ENCODE measurements at places on chromosomes 6 and 20. TPM values are rescaled to one million over a fixed set of nuclear protein-coding genes. Genes with fewer than 3 reads are reported as not detected.
A peak's percentile ranks its signal among the peaks of the same experiment; 100 is the strongest.

CGA gene
- total RNA-seq, result not detected

DNA sequence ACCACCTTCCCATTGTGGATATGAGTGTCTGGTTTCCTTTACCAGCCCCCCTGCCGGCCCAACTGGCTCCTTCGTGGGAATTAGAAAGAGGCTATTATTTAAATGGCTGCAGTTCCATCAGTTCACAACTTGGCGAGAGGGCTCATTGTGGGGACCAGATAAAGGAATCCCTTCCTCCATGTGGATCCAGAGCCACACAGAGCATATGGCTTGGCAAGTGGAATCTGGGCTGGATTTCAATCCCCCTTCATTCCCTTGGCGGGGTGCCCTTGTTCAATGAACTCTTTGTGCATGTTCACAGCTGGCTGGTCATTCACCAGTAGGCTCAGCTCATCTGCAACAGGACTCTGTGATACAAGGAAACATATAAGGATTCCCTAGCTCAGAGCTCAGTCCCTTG lies 140.6 kb downstream of the OPN5 start:
- no peak overlapping the region for H3K27ac ChIP-seq
- no peak for DNase-seq
- no peaks in the 10 kb centered on the region for H3K27me3 ChIP-seq

DNA sequence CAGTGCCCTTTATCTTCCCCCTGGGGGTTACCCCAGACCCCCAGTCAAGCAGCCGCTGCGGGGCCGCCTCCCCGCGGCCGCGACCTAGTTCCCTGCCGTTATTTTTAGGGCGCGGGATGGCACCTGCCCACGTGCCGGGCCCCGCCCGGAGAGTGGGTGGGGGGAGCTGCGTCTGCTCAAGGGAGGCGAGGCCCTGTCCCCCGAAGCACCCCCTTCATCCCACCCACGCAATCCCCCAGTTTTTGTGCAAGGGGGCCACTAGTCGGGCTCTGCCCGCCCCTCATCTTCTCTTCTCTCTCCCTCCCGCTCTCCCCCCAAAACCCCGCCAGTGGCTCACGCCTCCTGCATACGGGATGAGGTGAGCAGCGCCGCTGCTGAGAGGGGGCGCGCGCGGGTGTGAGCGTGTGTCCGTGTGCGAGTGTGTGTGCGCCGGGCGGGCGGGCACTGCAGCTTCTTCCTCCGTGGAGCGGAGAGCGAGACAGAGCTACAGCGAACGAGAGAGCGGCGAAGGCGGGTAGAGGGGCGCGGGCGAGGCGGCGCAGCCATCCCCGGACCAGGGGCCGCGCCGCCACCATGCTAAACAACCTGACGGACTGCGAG lies at the start of gene SLC12A5:
Gene SLC12A5 (plus strand): TSS at position 444 of the 600 bp plus-strand sequence. CDS start 130 bp downstream, at position 574.
- no peak for DNase-seq
- H3K27ac ChIP-seq, result no peak within 1 kb of the TSS
- H3K27me3 ChIP-seq, result peaks cover 53% of the 10 kb centered on the region
- no peaks in the 10 kb centered on the region for H3K36me3 ChIP-seq

DNA sequence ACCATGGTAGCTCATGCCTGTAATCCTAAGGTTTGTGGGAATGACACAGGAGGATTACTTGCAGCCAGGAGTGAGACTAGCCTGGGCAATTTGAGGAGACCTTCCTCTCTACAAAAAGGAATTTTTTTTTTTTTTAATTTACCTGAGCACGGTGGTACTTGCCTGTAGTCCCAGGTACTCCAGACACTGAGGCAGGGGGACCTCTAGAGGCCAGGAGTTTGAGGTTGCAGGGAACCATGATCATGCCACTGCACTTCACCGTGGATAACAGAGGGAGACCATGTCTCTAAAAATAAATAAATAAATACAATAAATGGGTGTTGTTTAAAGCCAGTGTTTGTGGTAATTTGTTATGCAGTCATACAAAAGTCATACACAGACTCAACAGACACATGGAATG lies 2.4 kb upstream of the HLA-F start:
- no peaks in the 10 kb centered on the region for H3K27me3 ChIP-seq
- H3K36me3 ChIP-seq, result peaks cover 15% of the 10 kb centered on the region
- no peak overlapping the region for H3K4me3 ChIP-seq
- peaks cover 33% of the 10 kb centered on the region for H3K4me1 ChIP-seq

DNA sequence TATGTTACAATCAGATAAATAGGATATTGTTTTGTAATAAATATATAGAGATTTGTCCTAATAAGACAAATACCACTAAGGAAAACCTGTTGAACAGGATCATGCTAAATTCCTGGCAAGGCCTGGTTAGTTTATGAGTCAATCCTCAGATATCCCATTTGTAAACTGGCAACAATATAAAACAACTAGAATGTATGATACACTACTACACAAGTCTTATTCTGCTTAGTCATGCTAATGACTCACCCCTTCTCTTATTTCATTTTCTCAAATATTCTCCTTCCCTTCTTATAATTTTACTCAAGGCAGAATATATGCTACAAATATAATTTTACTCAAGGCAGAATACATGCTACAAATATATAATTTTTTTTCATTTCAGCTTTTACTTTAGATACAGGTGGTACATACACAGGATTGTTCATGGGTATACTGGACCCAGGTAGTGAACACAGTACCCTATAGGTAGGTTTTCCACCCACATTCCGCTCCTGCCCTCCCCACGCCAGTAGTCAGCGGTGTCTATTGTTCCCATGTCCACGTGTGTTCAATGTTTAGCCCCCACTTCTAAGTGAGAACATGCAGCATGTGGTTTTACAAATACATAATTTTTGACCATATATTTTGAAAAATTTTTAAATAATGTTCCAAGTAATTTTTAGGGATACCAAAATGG lies 6.3 kb downstream of the OSER1 start:
- peak overlapping the region; percentile 70 for H3K27ac ChIP-seq
- peaks cover 52% of the 10 kb centered on the region for H3K4me1 ChIP-seq
- H3K4me3 ChIP-seq, result no peak overlapping the region
- no peak for DNase-seq
- no peaks in the 10 kb centered on the region for H3K27me3 ChIP-seq

- peaks cover 18% of the 10 kb centered on the region for H3K36me3 ChIP-seq
- H3K4me3 ChIP-seq, result peak overlapping the region; percentile 77
- H3K27me3 ChIP-seq, result no peaks in the 10 kb centered on the region
- H3K4me1 ChIP-seq, result peaks cover 47% of the 10 kb centered on the region
- DNase-seq, result peak; percentile 31
These were observed 5.6 kb downstream of the FBXO9 start for GRCh38 chr6:53070806-53071205.

GRCh38 chr6:106546691-106547414 lies 82.4 kb downstream of the RTN4IP1 start:
- DNase-seq, result peak; percentile 26
- peaks cover 16% of the 10 kb centered on the region for H3K36me3 ChIP-seq
- H3K4me3 ChIP-seq, result peak overlapping the region; percentile 74
- H3K27ac ChIP-seq, result peak overlapping the region; percentile 96
- H3K27me3 ChIP-seq, result no peaks in the 10 kb centered on the region

GRCh38 chr20:25252686-25253421 lies 5.0 kb downstream of the PYGB start:
- no peaks in the 10 kb centered on the region for H3K27me3 ChIP-seq
- peaks cover 44% of the 10 kb centered on the region for H3K4me1 ChIP-seq
- DNase-seq, result no peak
- no peak overlapping the region for H3K4me3 ChIP-seq
- no peak overlapping the region for H3K27ac ChIP-seq

DNA sequence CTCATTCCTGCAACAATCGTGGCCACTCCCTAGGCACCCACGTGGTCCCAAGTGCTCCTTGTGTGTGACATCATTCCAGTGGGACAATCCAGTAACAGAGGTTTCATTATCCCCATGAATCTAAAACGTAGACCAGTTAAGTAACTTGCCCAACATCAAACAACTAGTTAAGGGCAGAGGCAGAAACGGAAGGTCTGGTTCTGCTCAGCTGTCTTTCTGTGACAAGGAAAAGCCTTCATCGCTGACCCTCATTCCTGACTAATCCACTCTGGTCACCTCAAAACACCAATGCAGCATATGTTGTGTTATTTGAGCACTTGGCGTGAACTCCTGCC lies 261.4 kb upstream of the JARID2 start:
- no peak overlapping the region for H3K27ac ChIP-seq
- H3K4me1 ChIP-seq, result no peaks in the 10 kb centered on the region
- no peaks in the 10 kb centered on the region for H3K27me3 ChIP-seq
- H3K36me3 ChIP-seq, result no peaks in the 10 kb centered on the region

- no peak overlapping the region for H3K4me3 ChIP-seq
- no peak for DNase-seq
- H3K27me3 ChIP-seq, result no peaks in the 10 kb centered on the region
- H3K4me1 ChIP-seq, result no peaks in the 10 kb centered on the region
These were observed 448.1 kb downstream of the KIF16B start for GRCh38 chr20:16124911-16125776.

GRCh38 chr6:96522465-96523009 lies 931 bp downstream of the UFL1 start:
- no peak for DNase-seq
- H3K27ac ChIP-seq, result peak overlapping the region; percentile 97
- H3K4me1 ChIP-seq, result peaks cover 12% of the 10 kb centered on the region
- no peaks in the 10 kb centered on the region for H3K27me3 ChIP-seq
- H3K4me3 ChIP-seq, result peak overlapping the region; percentile 94

DNA sequence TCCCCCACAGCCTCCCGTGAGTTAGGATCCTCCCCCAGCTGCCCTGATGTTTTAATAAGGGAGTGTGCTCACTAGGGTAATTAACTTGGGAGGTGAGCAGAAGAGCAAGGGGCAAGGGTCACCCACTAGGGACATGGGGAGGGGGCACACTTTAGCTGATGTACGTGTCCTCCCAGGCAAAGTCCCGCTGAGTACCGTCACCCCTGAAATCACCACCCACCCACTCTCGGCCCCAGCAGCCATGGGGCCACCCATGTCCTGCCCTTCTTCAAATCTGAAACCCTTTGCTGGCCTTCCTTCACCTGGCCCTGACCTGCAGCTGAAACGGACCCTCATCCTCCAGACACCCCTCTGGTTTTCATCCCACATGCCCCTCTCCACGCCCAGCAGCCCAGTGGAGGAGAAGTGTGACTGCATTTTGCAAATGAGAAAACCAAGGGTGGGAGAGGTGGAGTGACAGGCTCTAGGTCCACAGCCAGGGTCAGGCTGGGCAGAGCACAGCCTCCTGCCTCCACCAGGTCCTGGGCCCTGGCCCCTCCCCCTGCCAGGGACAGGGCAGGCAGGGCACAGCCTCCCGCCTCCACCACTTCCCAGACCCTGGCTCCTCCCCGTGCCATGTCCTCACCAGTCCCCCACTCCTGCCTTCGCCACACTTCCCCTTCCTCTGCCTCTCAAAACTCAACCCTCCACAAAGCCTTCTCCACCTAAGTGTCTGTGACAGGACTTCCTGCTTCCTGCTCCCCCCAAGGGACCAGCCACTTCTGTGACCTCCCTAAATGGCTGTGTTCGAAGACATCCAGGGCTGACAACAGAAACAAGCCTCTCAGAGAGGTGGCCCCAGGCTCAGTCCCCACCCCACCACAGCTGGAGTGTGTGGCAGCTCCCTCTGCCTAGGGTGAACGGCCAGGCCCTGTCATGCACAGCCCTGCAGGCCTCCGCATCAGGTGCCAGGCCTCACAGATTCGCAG lies 15.1 kb downstream of the ACSS1 start:
- H3K36me3 ChIP-seq, result no peaks in the 10 kb centered on the region
- peak overlapping the region; percentile 89 for H3K27ac ChIP-seq
- peaks cover 17% of the 10 kb centered on the region for H3K4me1 ChIP-seq
- H3K4me3 ChIP-seq, result peak overlapping the region; percentile 52
- no peaks in the 10 kb centered on the region for H3K27me3 ChIP-seq
- DNase-seq, result peak; percentile 19

DNA sequence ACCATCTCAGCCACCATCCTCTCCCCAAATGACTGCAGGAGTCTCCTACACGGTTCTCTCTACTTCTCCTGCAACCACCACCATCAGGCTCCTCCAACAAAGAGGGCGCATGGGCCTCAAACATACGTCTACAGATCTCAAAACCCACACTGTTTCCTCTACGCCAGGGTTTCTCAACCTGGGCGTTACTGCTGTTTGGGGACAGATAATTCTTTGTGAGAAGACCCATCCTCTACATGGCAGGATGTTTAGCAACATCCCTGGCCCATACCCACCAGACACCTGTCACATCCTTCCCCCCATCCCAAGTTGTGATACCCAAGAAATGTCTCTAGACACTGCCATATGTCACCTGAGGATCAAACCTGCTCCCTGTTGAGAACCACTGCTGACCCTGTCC lies 45.0 kb downstream of the ELMO2 start:
- peaks cover 2% of the 10 kb centered on the region for H3K36me3 ChIP-seq
- H3K4me3 ChIP-seq, result peak overlapping the region; percentile 89
- DNase-seq, result no peak
- no peaks in the 10 kb centered on the region for H3K27me3 ChIP-seq

SLC25A27 gene
- total RNA-seq, result 1.1 TPM

GRCh38 chr6:42175860-42176259 lies 2.7 kb downstream of the GUCA1A start:
- peaks cover 13% of the 10 kb centered on the region for H3K4me1 ChIP-seq
- H3K27me3 ChIP-seq, result peaks cover 11% of the 10 kb centered on the region
- DNase-seq, result no peak
- no peak overlapping the region for H3K4me3 ChIP-seq

FERMT1 gene
- total RNA-seq, result 0.37 TPM

- no peaks in the 10 kb centered on the region for H3K36me3 ChIP-seq
- peaks cover 22% of the 10 kb centered on the region for H3K4me1 ChIP-seq
- DNase-seq, result no peak
- H3K27ac ChIP-seq, result no peak overlapping the region
- no peak overlapping the region for H3K4me3 ChIP-seq
These were observed 975 bp downstream of the BMP7 start for GRCh38 chr20:57265336-57265996.

DNA sequence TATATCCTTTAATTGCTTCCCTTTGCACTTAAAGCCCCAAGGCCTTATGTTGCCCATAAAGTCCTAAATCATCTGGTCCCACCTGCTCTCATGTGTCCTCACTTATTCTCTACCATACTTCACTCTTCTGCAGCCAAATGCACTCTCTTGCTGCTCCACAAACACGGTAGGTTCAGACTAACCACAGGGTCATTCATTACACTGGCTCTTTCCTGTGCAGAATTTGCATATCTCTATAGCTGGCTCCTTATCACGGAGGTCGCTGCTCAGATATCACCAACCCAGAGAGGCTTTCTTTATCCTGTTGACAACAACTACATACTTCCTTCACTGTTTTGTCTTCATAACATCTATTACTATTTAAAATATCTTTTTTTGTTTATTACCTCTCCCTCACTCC lies 86.8 kb downstream of the MOXD1 start:
- H3K4me1 ChIP-seq, result no peaks in the 10 kb centered on the region
- H3K27ac ChIP-seq, result no peak overlapping the region
- peaks cover 8% of the 10 kb centered on the region for H3K36me3 ChIP-seq
- no peak overlapping the region for H3K4me3 ChIP-seq

GRCh38 chr20:47572105-47572729 lies 70.5 kb downstream of the NCOA3 start:
- no peak for DNase-seq
- peaks cover 25% of the 10 kb centered on the region for H3K36me3 ChIP-seq
- H3K4me1 ChIP-seq, result peaks cover 68% of the 10 kb centered on the region
- H3K27me3 ChIP-seq, result no peaks in the 10 kb centered on the region
- peak overlapping the region; percentile 76 for H3K27ac ChIP-seq

GRCh38 chr6:47581591-47581990 lies 104.0 kb downstream of the CD2AP start:
- H3K4me3 ChIP-seq, result no peak overlapping the region
- no peaks in the 10 kb centered on the region for H3K27me3 ChIP-seq
- no peak overlapping the region for H3K27ac ChIP-seq
- H3K4me1 ChIP-seq, result no peaks in the 10 kb centered on the region
- peaks cover 28% of the 10 kb centered on the region for H3K36me3 ChIP-seq

Measured in activated T-cell treated with anti-CD3 and anti-CD28 coated beads, Interleukin-2, amount 50 U/mL, for 72 hours (primary cell).